ENCODE measurements at places on chromosomes 12 and 14.

DNA sequence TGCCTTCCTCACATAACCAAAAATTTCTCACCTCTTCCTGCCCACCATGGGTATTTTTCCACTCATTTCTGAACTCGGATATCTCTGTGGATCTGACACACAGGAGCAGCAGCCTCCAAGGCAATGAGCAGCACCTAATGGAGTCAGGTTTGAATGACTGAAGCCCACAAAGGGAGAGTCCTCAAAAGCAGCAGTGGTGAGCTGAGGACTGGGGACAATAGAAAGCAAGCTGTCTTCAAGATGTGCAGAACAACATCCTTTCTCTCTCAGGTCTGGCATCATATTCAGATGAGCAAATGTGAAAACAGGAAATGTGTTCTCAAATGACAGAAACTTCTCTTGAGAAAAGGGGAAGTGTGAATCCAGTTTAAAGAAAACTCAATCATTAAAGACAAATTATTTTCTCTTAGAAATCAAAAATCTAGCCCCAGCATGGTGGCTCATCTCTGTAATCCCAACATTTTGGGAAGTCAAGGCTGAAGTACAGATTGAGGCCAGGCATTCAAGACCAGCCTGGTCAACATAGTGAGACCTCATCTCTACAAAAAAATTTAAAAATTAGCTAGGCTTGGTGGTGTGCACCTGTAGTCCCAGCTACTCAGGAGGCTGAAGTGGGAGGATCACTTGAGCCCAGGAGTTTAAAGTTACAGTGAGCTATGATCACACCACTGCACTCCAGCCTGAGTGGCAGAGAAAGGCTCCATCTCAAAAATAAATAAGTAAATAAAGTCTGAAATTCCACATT lies 54.2 kb downstream of the C12orf42 start:
- DNase-seq = peak; percentile 68

DNA sequence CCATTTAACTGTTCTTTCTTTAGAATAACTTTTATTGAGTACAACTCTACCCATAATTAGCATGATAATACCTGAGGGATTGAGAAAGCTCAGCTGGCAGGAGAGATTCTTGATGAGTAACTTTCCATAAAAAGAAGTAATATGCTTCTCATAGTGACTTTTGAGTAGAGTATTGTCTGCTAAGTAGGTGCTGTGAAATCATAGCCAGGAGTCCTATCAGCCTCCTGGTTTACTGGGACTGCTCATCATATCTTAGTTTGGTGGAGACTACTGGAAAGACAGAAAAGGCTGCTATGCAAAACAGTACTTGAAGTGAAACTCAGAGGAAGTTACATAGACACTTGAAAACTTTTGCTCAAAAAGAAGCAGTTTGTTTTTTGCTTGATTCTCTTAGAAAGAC lies 113.3 kb upstream of the ATP2B1 start:
- DNase-seq = no peak

GRCh38 chr12:19741132-19741489 lies 301.8 kb downstream of the AEBP2 start:
- DNase-seq = no peak

DNA sequence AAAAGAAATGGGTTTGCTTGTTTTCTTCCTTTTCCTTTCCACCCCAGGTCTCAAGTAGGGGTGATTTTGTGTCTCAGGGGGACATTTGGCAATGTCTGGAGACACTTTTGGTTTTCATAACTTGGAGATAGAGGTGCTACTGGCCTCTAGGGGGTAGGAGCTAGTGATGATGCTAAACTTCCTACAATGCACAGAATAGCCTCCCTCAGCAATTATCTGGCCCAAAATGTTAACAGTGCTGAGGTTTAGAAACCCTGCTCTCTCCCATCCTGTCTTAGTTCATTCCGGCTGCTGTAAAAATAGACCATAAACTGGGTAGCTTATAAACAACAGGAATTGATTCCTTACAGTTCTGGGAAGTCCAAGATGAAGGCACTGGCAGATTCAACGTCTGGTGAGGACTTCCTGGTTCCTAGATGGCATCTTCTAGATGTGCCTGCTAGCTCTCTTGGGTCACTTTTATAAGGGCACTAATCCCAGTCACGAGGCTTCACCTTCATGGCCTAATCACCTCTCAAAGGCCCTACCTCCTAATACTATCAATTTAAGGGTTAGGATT lies 7.4 kb upstream of the GAS2L3 start:
- DNase-seq = no peak

- DNase-seq = no peak
Measured at GRCh38 chr12:109170324-109170723, 53.9 kb downstream of the ACACB start.
